ENCODE measurements at places on chromosomes 3 and 15. TPM values are rescaled to one million over a fixed set of nuclear protein-coding genes. Genes with fewer than 3 reads are reported as not detected.

DNA sequence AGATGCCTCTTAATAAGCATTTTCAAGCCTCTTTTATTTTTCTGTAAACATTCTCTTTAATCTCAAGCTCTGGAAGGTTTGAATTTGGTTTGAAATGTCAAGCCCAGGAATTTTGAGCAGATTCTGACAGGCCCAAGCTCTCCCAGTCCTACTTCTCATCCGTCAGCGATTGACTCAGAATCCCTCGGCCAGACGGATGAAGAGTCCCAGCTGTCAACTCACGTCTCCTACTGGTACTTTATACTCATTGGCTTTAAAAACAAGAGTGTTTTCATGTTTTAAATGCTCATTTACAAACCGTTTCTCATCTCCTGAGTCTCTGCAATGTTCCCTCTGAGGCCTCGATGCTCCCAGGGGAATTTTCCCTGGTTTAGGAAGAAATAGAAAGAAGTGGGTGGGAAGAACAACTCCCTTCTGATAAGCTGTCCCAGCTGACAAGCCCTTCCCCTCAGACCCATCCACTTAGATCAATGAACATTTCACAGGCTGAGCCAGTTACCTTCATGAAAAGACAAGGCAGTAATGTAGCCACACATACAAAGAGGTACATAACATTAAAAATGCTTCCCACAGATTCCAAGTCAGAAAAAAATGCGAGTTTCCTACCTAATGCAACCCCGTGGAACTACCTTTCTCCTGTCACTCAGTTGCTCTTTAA is 478.2 kb upstream of the DPH6 start:
- DNase-seq = no peak

DNA sequence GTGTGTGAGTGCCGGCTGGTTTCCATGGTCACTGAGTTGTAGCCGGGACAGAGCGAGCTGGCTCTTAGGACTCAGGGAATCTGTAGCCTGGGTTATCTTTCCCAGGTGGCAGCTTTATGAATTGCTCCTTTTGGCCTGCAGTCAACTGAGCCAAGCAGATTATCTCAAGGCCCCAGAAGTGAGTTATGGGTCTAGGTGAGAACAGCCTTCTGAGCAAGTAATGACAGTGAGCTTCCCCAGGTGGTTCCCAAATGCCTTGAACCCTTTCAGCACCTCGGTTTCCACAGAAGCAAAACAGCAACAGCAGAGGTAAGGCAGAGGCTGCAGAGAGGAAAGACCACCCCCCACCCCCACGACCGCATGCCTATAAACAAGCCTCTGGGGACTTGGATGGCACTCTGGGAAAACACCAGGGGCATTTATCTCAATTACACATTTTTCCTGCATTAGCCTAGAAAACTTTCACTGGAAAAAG is 56.7 kb upstream of the DGKG start:
- no peak for DNase-seq

DNA sequence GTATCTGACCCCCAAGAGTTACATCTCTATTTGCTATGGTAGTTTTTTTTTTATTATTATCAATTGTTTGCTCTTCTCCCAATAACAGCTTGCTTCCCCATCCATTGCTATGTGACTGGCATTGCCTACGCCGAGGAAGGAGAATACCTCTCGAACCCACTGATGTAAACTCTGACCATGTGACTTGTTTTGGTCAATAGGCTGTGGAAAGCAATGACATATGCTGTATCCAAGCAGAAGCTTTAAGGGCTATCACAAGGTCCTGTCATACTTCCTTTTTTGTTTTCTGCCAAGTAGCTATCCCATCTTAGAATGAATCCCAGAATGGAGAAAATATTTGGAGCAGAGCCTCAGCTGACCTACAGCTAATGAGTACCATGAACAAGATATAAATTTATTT is 111.0 kb upstream of the FRMD4B start:
- no peak for DNase-seq

DNA sequence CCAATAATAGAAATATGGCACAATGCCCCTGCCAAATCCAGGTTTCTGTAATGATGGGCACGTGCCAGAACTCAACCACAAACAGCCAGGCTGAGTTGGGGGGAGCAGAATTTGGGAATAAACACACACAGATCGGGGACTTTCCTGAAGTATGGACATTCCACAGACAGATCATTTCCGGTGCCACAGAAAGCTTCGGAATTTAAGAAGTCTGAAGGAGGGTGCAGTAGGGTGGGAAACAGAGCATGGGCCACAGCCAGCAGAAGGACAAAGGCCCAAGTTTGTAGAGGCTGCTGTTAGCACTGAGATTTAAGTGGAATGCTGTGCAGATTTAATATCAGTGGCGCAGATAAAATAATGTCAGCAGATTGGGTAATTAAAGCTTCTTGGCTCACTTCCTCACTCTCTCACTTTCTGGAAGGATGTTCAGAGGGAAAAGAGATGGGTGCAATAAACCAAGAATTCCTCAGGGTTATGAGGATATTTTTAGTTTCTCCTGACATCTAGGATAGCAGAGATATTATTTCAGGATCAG is 67.4 kb downstream of the MYLK start:
- no peak for DNase-seq

- no peak for DNase-seq
Measured at GRCh38 chr3:184368586-184369183, 7.2 kb downstream of the POLR2H start.

DNA sequence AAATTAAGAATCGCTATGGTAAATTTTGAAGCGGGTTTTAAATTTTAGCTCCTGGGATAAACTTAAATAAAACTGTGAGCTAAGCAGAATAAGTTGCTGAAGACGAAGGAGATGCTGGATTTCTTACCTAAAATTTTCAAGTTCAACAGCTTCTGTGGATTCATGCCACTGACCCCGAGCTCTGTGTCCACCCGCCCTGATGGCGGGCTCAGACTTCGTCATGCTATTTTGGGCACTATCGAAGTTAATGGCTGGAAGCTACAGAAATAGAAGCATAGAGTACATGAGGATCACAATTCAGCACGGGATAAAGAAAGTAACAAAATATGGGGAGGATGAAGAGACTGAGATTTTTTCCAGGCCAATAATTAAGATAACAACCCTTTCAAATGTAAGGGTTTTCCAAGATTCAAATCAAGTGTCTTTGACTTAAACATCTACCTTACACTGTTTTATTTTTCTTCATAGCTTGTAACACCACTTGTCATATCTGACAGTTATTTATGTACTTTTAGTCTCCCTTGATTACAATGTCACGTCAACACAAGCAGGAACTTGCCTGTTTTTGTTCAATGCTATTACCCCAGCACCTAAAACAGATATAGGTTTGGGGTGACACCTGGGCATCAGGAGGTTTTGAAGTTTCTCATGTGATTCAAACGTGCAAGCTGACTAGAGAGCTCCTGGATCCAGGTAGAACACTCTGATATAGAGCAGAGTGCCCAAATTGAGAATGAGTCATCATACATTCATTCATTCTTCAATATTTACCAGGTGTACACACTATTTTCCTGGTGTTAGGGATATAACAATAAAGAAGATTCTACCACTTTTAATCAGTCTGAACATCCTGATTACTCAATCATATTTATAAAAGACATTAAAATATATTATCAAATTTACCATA is 23.0 kb downstream of the NEK10 start:
- no peak for DNase-seq

GRCh38 chr3:171526869-171527268 is 66.7 kb upstream of the TNIK start:
- DNase-seq = no peak

GRCh38 chr15:81968691-81969090 is 77.1 kb downstream of the MEX3B start:
- DNase-seq = no peak

DNA sequence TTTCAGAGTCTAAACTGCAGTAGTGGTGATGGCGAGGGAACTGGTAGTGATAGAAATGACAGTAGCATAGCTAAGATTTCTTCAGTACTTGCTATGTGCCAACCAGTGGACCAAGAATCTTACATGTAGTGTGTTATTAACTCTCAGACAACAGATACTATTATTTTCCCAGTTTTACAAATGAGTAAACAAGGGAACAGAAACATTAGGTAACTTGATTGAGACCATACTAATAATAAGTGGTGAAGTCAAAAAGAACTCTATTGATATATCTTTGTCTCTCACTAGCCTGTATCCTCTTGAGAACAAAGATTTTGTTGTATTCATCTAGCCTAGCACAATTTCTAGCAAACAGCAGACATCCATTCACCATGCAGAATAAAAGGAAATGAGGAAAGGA is 250.1 kb downstream of the ZBTB20 start:
- DNase-seq = no peak

- no peak for DNase-seq
Measured at GRCh38 chr3:53229171-53229570, 26.7 kb downstream of the TKT start.

- DNase-seq = no peak
Measured at GRCh38 chr15:38267421-38268022, 14.9 kb downstream of the SPRED1 start.

DNA sequence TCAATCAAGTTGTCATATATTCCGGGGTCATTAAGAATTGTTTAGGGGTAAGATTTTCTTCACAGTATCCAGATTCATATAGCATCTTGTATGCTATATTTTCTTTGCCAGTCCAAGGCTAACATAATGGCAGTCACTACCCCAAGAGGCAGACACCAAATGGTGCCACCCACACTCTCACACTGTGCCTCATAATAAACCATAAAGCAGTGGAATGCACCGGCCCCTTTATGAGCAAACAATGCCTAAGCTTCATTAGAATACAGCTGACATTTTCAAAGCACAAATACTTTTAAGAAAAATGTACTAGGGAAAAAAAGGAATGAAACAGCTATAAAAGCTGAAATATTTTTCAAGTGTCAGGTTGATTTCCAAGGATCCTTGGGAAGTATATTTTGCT is 121.6 kb downstream of the TFDP2 start:
- no peak for DNase-seq

GRCh38 chr3:117735481-117736101 is 1026.0 kb downstream of the TUSC7 start:
- no peak for DNase-seq

DNA sequence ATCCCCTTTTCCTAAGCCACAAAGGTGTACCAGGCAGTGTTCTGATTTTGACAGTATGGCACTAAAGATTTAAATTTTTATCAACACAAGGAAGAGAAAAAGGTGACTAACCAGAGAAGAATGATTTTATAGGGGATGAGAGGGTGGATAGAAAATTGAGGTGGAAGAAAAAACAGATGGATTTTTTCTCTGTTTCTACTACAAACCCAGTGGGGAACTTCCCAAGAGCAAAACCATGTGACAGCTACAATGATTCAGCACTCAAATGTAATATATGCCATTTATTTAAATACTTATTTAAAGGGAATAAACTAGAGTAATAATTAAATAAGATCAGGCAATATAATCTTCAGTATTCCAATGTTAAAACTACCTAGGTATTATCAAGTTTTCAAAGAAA is 11.1 kb downstream of the DCUN1D1 start:
- no peak for DNase-seq

- no peak for DNase-seq
Measured at GRCh38 chr15:63277893-63278456, 570 bp downstream of the APH1B start.

- no peak for DNase-seq
Measured at GRCh38 chr15:27201425-27201824, 230.4 kb downstream of the GABRG3 start.

- DNase-seq = no peak
Measured at GRCh38 chr3:143465666-143466065, 346.1 kb downstream of the CHST2 start.

DNA sequence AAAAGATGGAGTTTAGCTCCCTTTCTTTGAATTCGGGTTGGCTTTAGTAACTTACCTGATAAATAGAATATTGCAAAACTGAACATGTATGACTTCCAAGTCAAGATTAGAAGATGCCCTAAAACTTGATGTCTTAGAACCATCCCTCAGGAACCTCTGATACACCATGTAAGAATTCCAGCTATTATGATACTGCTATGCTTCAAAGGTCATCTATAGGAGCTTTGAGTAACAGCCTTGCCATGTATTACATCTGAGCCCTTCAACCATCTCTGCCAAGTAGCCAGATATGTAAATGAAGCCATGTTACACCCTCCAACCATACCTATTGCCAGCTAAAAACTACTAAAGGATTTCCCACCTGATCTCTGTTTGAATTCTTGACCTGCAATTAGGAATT is 854.2 kb downstream of the SI start:
- no peak for DNase-seq

DNA sequence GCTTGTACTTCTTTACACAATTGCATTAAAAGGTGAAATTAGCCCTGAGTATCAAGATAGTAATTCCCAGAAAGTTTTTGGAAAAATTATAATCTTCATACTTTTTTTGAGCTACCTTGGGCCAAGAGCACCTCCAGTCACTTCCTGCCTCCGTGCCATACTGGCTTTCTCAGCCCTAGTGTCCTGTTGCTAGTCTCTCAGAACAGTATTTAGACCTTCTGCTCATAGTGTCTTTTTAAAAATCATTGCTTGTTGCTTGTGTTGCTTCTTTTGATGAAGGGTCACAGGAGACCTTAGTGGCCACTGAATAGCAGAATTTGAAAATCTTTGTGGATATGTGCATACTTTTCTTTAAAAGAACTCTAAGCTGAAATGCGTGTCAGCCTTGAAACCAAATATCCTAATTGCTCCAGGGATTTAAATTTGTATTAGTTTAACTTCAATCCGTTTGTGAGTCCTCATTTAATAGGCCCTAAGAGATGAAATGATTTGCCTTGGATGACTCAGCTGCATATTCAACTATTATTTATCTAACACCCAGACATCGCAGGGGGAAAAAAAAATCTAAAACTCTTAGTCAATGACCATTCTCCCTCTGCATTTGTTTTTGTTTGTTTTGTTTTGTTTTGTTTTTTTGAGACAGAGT is 29.1 kb upstream of the LXN start:
- no peak for DNase-seq

Gene ILDR1
- total RNA-seq = not detected

Gene GP9
- total RNA-seq = 0.42 TPM

Gene AADACL2
- not detected for total RNA-seq

Gene TGM4
- not detected for total RNA-seq

Gene UACA
- total RNA-seq = 101 TPM

Gene EPHB3
- 0.24 TPM for total RNA-seq

Gene ZMAT3
- 9.7 TPM for total RNA-seq

Gene SETMAR
- 9.0 TPM for total RNA-seq

Gene SNTN
- not detected for total RNA-seq

Gene CHRD
- total RNA-seq = 2.9 TPM

Gene PTH1R
- 7.9 TPM for total RNA-seq

Gene STARD5
- total RNA-seq = 0.36 TPM

All from gastrocnemius medialis (tissue), 4 donors.